ENCODE measurements at places on chromosomes 12 and 14.

GRCh38 chr14:92684801-92685560 is 63.4 kb downstream of the LGMN start:
- no peak for DNase-seq

GRCh38 chr12:57853864-57854556 is 7.5 kb upstream of the CTDSP2 start:
- no peak for DNase-seq

- DNase-seq = no peak
These were observed 19.9 kb downstream of the FUT8 start for GRCh38 chr14:65432361-65432948.

DNA sequence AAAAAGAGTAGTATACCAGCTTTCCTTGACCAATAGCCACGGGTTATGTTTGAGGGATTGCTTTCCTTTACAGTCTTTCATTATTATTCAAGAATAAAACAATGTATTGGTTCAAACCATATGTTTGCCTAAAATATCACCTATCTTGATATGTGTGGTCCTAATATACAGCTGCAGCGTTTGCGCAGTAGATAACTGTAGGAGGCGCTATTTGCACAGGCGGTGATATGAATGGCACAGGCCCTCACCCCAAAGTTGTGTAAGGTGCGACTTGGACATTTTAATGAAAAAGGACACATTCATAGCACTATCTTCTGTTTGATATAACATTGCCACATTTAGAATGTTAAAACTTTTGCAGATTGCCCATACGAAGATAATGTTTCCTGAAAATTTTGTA is 298.4 kb downstream of the TRHDE start:
- no peak for DNase-seq

- DNase-seq = no peak
These were observed at the start of gene SELPLG for GRCh38 chr12:108633534-108634248. SELPLG (minus strand) TSS chr12:108633894; CDS start chr12:108624307, 9,587 bp downstream.

GRCh38 chr12:24360057-24360456 is 410.6 kb upstream of the SOX5 start:
- no peak for DNase-seq

GRCh38 chr12:76183459-76184186 is 99.1 kb upstream of the NAP1L1 start:
- peak; percentile 15 for DNase-seq

DNA sequence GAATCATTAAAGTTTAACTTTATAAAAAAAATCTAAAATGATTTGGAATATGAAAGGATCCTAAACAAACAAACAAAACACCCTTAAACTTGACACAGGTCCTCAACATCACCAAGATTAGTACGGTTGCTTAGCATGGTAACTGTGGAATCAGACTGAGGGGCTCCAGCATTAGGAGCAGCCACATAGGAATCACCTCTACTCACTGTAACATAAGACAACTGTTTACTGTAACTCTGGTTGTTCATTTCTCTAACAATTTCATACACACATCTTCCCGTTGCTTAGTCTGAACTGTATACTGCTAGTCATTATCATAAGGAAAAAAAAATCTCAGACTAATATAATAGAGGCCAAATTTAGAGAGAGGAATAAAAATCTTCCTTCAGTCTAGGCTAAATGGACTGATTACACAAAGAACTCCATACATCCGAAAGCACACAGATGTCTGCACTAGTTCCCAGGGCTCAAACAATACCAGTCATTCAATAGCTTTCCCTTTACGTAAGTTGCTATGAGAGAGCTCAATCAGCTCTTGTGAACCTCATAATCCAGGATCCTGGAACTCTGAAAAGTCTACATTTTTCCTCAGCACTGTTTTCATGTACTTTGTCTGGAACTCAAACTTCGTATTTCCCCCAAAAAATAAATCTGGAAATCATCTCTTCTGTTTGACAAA is 26.0 kb downstream of the LRP6 start:
- peak; percentile 45 for DNase-seq

DNA sequence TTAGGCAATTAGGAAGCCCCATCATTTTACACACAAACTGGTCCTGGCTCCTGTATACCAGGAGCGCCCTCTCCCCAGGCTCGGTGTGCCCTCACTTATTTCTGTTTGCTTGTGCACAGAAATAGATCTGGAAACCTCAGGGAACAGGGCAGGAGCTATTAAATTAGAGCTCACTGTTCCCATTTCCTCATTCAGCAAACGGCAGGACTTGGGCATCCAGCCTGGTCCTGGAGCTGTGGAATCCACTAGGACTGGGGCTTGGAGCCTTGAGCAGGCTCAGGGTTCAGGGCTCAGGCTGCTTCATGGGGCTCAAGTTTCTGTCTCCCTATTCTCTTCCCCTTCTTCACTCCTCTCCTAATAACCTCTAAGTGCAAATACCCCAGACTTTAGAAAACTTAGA is 91.3 kb downstream of the VCPKMT start:
- DNase-seq = no peak

- no peak for DNase-seq
These were observed 233.2 kb downstream of the NRXN3 start for GRCh38 chr14:78403278-78403815.

- DNase-seq = no peak
These were observed 3.5 kb downstream of the RFX4 start for GRCh38 chr12:106586278-106586802.

DNA sequence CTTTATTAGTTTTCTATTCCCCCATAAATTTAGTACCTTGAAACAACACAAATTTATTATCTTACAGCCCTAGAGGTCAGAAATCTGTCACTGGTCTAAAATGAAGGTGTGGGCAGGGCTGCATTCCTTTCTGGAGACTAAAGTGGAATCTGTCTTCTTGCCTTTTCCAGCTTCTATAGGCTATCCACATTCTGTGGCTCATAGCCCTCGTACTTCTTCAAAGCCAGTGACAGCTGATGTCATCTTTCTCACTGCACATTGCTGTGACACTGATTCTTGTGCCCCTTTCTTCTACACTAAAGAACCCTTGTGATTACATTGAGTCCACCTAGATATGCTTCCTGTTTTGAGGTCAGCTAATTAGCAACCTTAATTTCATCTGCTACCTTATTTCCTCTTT is 23.2 kb upstream of the DCN start:
- no peak for DNase-seq

DNA sequence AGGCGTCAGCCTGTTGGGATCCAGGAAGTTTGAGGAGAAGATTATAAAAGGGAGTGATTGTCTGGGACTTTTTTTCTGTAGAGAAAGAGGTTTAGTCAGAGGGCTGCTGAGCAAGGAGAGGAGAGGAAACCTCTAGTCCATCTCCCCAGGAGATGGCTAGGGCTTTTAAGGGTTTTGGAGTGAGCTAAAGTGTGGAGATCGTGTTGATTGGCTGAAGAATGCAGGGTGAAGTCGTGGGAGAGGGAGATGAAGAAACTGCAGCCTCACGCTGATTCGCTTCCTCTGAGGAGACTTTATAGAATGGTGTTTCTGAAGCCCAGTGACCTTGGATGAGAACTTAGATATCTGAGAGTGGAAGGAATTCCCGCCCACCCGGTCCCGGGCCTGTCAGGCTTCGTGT is 193.7 kb upstream of the PWP1 start:
- no peak for DNase-seq

DNA sequence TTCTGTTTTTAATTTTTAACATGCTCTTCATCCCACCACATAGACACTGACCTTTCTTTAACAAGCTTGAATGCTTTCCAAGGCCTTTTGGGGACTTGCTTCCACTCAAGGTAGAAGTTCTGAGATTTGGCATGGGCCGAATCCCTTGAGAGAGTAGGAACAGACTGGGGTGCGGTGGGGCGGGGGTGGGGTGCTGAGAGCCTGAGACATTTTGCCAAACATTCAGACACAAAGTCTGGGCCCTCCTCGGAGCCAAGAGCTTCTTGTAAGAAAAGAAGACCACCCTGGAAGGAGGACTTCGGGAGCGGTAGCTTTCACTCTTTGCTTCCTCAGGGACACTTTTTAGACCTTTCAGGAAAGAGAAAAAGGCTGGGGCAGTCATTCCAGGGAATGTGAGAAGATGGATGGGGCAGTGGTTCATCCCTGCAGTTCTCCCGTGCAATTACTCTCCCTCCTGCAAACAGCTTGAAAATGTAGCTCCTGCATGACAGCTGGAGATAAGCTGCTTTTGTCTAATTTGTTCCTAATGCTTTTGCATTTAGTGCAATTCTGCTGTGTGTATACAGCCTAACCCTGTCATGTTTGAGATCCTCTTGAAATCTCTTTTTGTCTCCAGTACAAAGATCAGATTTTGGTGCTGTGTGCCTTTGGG is 16.3 kb upstream of the MYO1H start:
- no peak for DNase-seq

- DNase-seq = no peak
These were observed 32.0 kb downstream of the FAM177A1 start for GRCh38 chr14:35078082-35078481.

- no peak for DNase-seq
These were observed 72.0 kb downstream of the NIN start for GRCh38 chr14:50758945-50759344.

DNA sequence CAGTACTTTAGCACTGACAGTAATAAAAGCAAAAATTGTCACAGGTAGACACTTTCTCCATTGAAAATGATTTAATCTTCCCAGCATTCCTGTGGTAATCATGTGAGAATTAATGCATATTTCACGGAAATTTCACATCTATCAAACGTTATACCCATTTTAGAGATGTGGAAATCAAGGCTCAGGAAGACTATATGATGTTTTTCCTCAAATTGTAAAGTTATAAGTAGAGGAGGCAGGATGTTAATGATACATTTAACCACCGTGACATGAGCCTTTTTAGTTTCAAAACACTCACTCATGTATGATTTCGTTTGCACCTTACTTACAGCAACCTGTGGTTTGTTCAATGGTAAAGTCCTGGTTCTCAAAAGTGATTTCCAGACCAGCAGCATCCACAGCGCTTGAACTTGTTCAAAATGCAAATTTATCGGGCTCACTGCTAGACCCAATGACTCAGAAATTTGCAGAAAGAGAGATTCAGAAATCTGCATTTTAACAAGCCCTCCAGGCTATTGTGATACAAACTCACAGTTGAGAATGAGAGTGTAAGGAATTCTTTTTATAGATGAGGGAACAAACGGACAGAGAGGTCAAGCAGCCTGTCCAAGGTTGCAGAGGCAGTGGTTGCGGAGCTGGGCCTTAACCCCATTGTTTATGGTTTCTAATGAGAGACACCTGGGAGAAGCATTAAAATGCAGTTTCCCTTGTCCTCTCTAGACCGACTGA is 654.8 kb upstream of the TBX3 start:
- no peak for DNase-seq

DNA sequence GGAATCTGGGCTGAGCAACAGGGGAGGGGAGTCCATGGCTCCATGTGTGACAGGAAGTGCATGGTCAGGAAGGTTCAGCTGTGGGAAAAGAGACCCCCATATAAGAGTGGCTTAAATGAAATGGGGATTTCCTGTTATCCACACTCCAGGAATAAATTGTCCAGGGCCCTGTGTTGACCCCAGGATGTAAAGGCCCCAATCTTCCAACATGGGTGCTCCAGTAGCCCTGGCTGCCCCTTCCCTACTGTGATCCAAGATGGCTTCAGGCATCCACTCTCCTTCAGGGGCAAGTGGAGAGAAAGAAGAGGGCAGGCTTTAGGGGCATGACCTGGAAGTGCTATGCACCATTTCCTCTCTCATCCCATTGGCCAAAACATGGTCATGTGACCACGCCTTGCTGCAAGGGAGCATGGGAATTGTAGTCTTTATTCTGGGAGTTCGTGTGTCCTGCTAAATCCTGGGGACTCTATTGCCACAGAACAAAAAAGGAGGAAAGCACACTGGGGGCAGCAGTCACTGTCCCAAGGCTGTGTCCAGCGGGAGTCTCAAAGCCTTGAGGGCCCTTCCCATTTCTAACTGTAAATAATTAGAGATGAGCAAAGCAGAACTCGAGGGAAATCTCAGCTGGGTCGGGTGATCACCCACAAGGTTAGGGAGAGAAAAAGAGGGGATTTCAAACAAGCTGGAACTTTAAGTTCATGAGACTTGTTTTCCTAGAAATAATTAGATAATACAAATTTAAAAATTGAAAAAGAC is 289.2 kb downstream of the ADGRD1 start:
- no peak for DNase-seq

- DNase-seq = no peak
These were observed 159.4 kb downstream of the SPTSSA start for GRCh38 chr14:34302654-34303053.

GRCh38 chr12:121470751-121471150 is 70.8 kb downstream of the RNF34 start:
- no peak for DNase-seq

DNA sequence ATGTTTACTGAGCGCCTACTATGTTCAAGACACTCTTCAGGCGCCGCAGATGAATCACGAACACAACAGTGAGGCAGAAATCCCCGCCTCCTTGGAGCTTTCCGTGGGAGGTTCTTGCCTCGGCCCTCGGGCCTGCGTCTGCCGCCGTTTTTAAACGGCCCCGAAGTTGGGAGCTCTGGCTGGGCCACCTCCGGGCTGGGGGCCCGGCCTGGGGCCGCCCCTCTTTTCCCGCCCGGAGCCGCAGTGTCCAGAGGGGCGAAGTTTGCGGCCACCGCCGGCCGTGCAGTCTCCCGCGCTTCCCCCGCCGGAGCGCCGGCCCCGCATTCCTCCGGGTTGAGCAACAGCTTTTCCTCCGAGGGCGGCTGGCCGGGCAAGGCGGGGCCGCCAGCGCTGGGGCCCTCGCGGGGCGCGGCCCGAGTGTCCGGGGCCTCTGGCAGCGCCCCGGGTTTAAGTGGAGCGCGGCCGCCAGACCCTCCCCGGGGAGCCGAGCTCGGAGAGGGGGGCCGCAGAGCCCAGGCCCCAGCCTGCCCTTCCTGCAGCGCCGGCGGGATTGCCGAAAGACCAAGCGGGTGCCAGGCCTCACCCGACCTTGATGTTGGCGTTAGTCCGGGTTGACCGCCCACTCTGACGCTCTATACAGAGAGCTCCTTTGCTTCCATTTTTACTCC is 18.7 kb upstream of the CTDSP2 start:
- peak; percentile 83 for DNase-seq

GRCh38 chr14:52244997-52245396 is 22.5 kb upstream of the PTGDR start:
- DNase-seq = no peak

- no peak for DNase-seq
These were observed 53.3 kb downstream of the SMIM41 start for GRCh38 chr12:52132754-52133161.

- no peak for DNase-seq
These were observed 11.8 kb upstream of the SYNE2 start for GRCh38 chr14:63840981-63841380.

GRCh38 chr14:105256292-105256960 is 8.1 kb downstream of the BTBD6 start:
- DNase-seq = no peak

GRCh38 chr12:62758216-62758615 is 176.7 kb downstream of the PPM1H start:
- no peak for DNase-seq

DNA sequence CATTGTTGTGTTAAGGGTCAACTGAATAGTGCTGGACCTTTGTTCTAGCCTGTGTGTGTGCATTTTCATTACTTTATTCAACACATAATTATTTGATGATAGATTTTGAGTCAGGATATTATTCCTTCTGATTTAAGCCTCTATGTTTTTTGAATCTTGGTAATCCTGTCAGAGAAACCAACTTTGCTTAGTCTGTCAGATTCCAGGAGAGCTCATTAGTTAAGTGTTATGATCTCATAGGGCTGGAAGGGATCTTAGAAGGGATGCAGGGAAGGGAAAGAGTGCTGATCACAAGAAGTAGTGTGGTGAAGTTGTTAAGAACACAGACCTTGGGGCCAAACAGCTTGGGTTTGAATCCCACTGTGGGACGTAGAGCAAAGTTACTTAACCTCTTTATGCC is 52.9 kb downstream of the SCN8A start:
- DNase-seq = no peak

- DNase-seq = no peak
These were observed 170.0 kb upstream of the RMST start for GRCh38 chr12:97292588-97292987.
